CD4-positive, alpha-beta T cell treated with Interleukin-2 at 100 ng/mL for 4 hours (primary cell): ENCODE measurements at places on chromosomes 16 and 17.

DNA sequence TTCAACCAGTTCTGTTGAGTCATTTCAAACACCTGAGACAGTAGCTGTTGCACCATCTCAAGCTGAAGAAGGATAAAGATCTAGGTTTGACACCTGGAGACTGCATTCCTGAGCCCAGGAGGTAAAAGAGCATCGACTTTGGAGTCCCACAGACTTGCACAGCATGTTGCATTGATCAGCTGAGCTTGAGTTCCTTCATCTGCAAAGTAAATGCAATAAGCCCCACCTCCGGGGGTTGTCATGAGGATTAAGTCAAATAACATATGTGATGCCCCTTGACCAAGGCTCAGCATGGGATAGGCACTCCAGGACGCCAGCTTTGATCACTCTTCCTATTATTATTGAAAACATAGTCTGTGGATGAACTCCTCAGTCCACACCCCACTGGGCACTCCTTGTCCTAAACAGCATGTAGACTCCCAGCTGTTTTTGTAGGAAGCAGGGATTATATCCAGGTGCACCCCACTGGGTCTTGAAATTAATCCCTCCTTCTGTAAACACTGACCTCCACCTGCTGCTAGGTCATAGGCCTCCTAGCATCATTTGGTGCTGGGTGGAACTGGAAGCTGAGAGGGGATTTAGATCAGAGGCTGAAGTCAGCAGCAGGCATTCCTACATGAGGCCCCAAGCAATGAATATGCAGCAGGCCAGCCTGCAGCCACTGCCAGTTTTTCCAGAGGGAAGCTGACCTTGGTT lies 259.0 kb downstream of the HS3ST4 start:
- no peak for DNase-seq

DNA sequence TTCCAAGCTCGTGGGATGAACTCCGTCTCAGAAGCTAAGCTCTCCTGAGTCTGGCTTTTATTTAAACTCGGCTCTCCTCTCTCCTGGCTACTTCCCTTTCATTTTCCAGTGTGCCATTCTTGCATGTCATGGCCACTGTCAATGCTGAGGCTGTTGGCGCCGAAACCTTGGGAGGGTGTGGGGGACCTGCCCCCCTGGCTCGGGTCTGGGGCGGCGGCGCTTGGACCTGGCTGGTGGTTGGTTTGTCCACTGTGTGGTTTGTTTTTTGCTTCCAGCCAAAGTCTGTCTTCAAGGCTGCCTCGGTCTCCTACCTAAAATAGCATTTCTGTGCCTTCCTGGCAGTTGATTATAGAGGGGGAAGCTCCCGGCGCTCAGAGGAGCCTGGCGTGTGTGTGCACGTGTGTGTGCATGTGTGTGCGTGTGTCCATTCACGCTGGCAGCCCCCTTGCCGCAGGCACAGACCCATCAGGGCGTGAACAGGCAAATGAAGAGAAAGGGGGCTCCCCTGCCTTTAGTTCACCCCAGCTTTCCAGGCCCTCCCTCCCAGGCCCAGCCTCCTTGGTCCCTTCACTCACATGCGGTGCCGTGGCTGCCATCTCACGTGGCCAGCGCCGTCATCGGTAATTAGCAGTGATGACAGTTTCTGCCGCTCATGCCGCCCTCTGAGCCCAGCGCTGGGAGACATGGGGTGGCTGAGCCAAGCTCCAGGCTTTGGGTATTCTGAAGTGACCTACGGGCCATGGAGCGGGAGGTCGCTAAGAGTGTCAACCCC lies 179.9 kb downstream of the SEC14L1 start:
- DNase-seq, result no peak

DNA sequence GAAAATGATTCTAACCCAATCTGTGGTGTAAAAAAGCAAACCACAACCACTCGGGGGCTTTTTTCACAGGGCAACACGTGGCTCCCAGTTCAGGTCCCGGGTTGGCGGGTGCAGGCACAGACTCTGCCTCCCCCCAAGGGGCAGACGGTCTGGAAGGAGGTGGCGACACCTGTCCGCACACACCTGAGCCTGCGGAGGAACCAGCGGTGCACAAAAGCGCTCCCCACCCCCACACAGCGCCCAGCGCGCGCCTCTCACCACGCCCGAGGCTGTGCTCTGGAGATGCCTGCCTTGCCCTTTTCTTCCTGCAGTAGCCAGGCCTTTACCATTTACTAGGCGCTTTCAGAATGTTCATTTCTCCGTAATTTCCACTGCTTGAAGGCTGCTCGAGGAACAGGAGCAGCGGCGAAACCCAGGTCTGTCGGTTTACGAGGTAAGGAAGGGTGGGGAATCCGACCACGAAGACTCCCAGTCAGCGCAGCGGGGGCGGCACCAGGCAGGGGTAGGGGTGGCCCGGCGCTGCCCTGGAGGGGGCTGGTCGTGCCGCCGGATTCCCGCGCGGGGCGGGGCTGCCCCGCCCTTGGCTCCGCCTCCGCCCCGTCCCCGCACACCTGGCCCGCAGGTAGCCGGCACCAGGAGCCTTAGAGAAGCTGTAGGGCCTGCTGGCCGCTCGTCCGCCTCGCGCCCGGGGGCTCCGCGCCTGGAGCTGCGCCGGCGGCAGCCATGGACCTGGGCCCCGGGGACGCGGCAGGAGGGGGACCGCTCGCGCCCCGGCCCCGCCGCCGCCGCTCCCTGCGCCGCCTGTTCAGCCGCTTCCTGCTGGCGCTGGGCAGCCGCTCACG lies at the start of gene USP43:
TSS of gene USP43 (plus strand) at position 608 of the 842 bp plus-strand sequence. CDS start at position 724, 116 bp downstream.
- DNase-seq, result no peak

GRCh38 chr17:79645022-79645776 lies 34.3 kb upstream of the RBFOX3 start:
- DNase-seq, result no peak

- DNase-seq, result no peak
These were observed 48.0 kb downstream of the SMPD3 start for GRCh38 chr16:68400083-68400923.

DNA sequence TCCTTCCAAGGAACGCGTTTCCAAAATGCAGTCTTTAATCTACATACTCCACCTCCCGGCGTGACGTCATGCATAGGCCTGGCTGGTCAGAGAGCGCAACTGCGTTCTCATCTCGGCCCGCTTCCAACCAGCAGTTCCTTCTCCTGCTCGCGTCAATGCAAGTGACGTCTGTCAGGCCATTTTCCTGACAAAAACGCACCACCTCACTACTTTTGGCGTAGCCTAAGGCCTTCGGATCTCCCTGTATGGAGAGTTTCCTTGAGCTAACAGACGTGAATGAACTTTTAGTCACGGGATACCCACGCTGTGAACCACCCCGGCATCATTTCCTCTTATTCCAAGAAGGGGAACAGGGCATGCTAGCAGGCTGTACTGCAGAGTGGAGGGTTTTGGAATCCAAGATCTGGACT lies 25.0 kb downstream of the TEX14 start:
- DNase-seq, result peak; percentile 16

GRCh38 chr17:18278867-18279266 lies 18.4 kb downstream of the MIEF2 start:
- no peak for DNase-seq

DNA sequence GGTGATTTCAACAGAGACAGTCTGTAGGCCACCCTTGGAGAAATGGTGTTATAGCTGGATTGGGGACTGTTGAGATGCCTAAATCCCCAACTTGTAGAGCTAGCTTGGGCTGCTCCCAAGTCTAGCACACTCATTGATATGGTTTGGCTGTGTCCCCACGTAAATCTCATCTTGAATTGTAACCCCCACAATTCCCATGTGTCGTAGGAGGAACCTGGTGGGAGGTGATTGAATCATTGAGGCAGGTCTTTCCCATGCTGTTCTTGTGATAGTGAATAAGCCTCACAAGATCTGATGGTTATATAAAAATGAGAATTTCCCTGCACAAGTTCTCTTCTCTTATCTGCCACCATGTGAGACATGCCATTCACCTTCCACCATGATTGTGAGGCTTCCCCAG lies 536.0 kb downstream of the CDH13 start:
- no peak for DNase-seq

DNA sequence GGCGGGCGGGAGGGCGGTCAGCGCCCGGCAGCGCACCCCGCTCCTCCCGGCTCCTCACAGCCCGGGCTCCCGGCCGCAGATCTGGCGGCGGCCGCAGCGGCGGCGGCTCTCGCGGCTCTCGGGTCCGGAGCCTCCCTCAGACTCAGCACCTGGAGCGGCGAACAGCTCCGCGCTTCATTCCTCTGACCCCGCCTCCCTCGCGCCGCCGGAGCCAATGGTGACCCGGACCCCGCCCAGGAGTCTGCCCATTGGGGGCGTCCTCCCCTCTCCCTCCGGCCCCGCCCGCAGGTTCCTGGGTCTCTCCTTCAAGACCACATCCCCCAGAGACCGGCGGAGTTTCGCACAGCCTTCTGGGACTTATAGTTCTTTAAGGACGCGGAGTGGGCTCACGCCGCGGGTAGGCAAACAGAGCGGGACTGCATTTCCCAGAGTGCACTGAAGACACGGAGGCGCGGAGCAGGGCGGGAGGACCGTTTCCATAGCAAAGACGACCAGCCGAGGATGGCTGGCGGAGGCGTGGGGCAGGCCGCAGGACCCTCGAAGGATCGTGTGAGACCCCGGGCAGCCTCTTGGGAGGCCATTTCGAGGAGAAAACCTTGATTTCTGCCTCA lies at the start of gene SMPD3:
TSS of gene SMPD3 (minus strand) at position 149 of the 611 bp plus-strand sequence. CDS start 76,327 bp downstream, outside the sequence.
- DNase-seq, result peak; percentile 99

DNA sequence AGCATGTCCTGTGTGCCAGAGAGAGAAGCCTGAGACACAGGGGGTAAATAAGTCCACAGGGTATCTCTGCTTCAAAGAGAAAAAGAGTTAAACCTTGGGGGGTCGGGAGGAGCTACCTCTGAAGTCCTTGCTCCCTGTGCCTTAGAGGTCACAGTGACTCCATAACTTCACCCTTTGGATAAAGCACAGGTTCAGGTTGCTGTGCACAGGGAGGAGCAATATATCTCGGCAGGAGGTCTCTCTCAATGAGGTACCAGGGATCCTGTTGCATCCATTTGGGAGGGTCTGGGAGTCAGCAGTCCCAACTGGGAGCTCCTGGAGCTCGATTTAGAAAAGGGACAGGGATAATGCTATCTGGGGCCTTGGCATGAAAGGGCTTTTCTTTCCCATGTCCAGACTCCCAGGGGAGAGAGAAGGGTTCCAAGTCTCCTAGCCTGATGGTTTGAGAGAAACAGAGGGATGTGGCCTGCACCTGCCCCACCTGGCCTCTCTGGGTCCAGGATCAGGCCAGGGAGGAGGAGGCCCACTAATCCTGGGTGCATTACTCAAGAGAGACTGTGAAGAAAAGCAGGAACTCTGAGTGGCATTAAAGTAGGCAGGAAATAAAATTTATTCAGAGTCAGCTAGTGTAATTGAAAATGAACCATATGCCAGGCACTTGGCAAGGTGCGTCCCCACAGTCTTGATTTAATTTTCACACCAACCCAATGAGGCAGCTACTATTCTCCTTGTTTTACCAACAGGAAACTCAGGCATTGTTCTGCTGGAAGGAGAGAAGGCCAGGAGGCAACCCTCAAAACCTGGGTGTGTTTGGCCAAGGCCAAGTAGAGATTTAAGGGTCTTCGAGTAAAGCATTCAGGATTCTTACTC lies 40.7 kb downstream of the CUEDC1 start:
- DNase-seq, result no peak

DNA sequence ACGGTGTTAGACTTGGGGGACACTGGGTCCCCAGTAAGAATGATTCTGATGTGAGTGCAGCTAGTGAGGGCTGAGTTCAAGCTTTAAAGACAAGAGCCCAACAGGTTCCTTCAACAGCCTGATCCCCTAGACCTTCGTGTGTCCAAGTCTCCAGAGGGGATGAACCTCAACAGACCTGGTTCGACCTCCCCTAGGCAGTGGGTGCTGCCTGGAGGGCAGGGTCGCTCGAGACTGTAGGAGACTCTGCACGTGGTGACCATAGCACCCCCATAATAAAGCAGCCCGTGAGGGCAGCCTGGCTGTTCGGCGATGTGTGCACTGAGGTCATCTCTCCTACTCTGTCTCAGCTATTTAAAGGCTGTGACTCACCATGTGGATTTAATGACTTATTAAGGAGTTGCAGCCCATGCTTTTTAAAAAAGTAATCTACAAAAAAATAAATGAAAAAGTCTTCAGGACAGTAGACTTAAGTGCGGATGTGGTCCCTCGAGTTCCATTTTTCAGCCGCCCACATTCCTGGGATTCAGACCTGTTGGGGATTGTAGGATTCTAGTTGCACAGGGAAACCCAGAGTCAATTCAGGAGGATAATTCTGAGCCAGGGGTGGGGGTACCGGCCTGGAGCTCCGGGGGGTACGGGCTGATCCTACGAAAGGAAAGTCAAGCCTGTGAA lies 23.4 kb upstream of the METRNL start:
- DNase-seq, result no peak

GRCh38 chr17:59845595-59846393 lies 46.9 kb downstream of the TUBD1 start:
- peak; percentile 75 for DNase-seq

GRCh38 chr17:55452139-55452790 lies 30.6 kb upstream of the MMD start:
- no peak for DNase-seq

- peak; percentile 16 for DNase-seq
These were observed 52.0 kb downstream of the LDHD start for GRCh38 chr16:75064403-75065148.

DNA sequence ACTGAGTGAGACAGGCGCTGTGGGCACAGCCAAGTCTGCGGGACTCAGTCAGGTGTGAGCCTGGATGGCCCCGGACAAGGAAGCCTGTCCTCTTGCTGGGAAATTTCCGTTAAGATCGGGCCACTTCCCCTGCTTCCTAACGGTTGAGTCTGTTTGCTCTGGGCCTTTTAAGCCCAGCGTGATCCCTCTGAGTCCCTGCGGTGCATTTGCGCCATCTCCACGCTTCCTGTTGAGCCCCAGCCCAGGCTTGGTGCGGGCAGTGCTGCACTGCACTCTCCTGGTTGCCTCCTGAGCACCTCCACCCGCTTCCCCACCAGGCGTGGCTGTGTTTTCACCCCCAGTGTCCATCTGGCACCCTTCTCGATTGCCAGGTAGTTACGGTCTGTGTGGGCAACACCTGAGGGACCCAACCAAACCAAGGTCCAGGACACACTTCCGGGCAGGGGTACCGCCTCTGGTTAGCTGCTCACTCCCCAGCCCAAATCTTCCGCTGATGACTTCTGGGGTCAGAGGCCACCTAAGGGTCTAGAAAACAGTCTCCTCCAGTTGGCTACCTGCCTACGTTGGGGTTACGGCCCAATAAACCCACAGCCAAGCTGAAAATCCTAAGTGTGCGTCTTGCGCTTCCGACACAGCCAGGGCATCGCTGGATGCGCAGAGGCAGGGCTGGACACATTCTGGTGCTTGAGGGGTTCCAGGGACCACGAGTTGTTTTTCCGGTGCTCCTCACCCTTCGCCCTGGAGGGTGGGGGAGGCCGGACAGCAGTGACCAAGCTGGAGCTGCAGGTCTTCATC lies 1.4 kb upstream of the SLC25A10 start:
- DNase-seq, result no peak

DNA sequence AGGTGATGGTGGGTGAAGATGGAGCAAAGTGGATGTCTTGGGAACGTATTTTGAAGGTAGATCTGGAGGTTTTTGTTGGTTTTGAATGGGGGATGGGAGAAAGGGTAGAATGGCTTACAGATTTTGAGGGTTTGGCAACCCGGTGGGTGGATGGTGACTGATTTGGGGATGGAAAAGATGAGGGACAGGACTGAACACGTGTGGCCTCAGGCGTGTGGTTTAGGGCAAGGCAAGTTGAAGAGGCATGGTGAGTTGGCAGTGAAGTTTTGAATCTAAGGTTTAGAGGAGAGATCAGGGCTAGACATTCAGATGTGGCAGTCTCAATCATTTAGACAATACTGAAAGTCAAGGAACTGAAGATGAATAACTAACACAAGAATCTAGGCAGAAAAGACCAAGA lies 5.0 kb upstream of the DCTPP1 start:
- DNase-seq, result no peak
